ENCODE measurements at places on chromosomes 1 and 21.

- DNase-seq, result no peak
Measured at GRCh38 chr1:201568859-201569294, 29.9 kb downstream of the NAV1 start.

- no peak for DNase-seq
Measured at GRCh38 chr1:218351391-218352074, 6.4 kb downstream of the TGFB2 start.

GRCh38 chr1:178241057-178241456 lies 147.2 kb downstream of the RASAL2 start:
- no peak for DNase-seq

DNA sequence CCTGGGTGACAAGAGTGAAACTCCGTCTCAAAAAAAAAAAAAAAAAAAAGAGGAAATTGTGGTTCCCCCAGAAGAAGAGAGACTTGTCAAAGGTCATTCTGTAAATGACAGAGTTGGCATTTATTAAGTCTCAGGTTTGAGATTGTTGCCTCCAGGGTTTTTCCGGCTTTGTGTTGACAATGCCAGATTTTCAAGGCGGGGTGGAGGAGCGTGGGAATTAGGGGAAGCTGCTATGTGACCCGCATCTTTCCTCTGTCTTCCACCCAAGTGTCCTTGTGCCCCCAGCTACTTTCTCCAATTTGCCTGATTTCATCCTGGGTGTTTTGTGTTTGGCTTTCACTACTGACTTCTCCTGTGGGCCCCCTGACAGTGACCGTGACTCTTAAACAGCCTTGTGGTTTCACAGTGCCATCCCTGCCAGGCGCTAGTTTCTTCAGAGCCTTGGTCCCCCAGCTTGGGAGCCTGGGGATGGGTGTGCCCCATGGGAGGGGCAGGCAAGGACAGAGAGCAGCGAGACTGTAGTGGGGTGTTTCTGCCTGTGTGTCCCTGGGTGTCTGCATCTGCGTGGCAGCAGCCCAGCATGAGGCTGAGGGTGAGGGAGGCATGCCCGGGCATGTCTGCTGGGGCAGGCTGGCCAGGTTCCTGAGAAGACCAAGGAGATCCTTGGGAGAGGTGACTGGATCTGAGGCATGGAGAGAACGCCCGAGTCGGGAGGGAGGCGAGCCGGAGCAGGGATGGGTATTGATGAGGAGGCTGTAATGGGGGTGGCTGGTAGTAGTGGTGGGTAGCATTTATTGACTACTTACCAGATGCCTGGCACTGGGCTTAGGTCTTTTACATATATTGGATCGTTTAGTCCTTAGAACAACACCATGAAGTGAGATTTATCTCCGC lies 46.3 kb downstream of the IER5 start:
- DNase-seq, result no peak

GRCh38 chr1:157004806-157005205 lies 40.7 kb downstream of the ARHGEF11 start:
- no peak for DNase-seq

DNA sequence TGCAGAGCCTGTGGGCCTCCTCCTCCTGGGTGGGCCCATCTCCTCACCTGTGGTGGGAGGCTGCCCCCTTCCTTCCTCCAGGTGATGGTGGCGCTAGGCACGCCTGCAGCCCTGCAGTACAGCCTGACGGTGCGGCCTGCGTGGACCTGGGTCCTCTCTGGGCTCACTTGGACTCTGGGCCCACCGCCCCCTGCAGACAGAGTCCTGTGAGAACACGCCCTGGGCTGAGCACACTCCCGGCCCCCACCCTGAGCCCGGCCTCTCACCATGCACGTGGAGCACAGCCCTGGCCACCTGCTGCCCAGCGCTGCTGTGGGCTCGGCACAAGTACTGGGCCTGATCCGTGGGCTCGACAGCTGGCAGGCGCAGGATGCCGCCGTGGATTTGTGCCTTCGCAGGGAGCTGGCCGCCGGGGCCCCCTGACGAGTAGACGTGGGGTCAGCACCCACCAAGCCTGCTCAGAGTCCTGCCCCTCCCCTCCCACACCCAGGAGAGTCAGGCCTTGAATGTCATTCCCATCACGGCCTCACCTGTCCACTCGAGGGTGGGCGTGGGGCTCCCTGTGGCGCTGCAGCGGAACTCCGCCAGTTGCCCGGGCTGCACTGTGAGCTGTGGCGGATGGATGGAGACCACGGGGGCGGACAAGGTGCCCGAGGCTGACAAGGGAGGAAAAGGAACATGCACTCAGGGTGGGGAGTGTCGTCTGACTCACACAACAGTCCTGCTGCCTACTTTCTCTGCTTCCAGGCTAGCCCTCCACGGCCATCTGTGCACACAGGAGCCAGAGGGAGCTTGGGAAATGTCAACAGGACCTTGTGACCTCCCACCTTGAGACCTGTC lies 43.4 kb downstream of the LDLRAD2 start:
- DNase-seq, result no peak

- no peak for DNase-seq
Measured at GRCh38 chr1:99497690-99498089, 148.2 kb upstream of the PALMD start.
